Stimulated activated CD8-positive, alpha-beta memory T cell treated with anti-CD3 and anti-CD28 coated beads, Interleukin-15, amount 100 ng/mL, for 4 hours (primary cell): ENCODE measurements at places on chromosomes 1 and 21.

GRCh38 chr1:9253004-9253403, 18.4 kb downstream of the H6PD start:
- no peak for DNase-seq

- no peak for DNase-seq
Observed at GRCh38 chr1:231053493-231054162, 13.6 kb upstream of the FAM89A start.

DNA sequence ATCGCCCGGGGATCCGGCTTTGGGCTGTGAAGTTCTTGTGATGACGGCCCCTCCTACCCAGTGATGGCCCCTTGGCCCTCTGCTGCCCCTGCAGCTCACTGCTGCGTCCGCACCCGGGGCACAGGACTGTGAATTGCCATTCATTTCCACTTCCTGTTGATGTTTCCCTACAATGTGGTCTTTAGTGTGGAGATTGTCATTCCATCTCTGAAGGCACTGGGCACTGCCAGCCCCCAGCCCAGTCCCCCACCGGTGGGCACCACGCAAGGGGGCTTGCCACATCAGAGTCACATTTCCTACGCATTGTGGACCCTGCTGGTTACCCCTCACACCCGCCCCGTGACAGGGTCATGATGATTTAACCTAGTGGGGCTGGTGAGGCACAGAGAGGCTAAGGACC, 2.5 kb upstream of the MX2 start:
- no peak for DNase-seq

DNA sequence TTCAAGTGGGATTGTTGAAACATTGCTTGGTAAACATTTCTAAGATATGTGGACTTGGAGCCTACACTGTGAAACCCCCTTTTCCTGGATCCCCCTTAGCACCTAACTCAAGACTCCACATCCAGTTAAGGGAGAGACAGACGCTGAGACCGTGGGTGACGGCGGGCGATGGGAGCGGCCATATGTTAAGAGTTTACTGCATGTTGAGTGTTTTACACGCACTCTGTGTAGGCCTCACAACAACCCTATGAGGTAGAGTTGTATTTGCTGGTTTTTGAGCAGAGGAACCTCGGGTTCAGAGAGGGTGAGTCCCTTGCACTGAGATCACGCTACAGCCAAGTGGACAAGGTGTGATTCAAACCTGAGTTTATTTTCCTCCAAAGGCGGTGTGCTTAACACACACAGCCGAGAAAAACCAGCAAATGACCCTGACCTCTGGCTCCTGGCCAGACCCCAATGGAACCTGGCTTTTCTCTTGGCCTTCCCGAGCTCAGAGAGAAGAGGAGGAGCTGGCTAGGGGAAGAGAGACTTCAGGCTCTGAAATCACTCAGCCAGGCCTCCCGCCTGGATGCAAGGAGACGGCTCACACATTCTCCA, 46.9 kb upstream of the GOLT1A start:
- DNase-seq = no peak

DNA sequence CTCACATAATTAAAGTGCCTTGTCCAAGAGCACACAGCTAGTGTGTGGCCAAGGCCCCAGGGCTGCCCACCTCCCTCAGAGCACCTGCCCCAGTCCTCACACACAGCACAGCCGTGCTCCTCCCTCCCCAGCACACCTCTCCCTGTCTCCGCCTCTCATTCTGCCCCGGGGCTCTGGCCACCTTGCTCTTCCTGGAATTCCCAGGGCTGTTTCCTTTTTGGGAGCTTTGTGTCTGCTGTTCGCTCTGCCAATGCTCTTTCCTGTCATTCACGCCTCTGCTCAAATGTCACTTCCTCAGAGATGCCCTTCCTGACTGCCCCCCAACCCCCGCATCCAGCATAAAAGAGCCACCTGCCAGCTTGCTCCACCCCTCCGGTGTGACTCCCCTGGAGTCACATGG, 13.3 kb downstream of the SLC6A17 start:
- DNase-seq = no peak

- DNase-seq = no peak
Observed at GRCh38 chr1:107436552-107437241, 295.9 kb downstream of the NTNG1 start.

DNA sequence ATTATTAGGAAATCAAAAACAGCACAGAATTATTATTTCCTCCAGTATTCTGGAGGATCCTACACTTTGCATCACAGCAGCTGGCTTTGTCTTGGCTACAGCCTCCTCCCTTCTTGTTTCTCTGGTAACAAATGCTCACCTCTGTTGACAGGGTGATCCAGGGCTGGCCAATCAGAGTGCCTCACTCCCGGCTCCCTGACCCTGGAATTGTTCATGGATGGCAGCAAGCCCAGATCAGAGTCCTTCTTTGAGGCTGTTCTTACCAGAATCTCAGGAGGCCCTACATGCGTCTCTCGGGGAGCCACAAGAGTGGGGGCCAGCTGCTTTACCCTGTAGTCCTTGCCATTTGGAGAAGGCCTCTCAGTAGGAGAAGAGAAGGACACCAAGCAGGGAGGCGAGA, 48.4 kb upstream of the IGSF5 start:
- DNase-seq = no peak

DNA sequence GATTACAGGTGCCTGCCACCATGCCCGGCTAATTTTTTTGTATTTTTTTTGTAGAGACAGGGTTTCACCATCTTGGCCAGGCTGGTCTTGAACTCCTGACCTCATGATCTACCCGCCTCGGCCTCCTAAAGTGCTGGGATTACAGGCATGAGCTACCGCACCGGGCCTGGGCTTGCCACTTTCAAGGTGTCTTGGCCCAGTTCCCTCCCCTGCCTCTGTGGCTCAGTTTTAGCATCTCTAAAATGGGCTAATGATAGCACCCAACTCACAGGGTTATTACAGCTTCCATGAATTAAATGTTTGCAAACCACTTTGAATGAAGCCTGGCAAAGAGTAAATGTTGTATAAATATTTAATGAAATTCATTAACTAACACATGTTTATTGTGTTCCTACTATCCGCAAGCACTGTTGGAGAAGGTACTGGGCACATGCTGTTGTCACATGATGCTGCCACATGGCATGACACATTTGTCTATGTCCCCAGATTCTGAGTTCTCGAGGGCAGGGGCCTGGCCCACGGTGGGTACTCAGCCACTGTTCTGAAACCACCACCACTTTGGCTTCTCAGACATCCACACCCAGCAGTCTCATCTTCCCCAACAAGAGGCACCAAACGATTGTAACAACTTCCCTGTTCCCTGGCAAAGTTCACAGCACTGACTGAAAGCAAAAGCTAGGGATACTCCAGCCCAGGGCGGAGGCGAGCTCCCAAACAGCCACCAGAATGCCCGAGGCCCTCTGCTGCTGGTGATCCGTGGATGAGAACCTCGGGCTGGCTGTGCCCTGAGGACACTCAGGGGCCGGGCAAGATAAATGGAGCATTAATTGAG, 9.7 kb downstream of the IFFO2 start:
- DNase-seq = no peak

DNA sequence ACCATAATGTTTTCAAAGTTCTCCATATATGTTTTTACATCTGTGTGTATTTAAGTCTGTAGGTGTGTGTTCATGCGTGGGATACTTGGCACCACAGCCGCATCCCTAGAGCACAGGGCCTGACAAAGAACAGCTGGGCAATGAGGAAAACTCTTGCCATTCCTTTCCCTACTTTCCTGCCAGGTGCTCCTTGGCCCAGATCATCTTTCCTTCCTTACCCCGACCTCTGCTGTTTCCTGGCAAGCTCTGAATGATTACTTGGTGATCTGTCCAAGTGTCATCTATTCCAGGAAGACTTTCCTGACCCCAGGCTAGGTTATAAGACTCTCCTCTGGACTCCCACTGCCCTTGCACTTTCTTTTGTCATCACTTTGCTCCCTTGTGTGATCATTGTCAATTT, 123.6 kb downstream of the ELAVL4 start:
- DNase-seq = no peak

DNA sequence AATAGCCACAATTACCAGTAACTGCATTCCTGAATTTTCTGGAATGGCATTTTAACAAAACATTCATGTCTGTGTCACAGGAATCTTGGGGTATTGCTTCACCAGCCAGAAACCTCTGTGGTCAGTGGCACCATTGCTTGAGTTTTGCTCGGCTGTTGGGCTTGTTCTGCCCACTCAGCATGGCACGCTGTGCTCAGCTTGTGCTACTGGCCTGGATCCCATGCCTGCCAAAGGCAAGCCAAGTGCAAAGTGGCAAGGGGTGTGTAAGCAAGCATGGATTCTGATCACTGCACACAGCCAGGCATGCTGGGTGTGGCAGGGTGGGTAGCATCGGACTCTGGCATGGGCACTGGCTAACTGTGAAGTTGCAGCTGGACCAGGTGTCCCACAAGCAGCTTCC, 1150.9 kb downstream of the MRPL39 start:
- no peak for DNase-seq

- DNase-seq = peak; percentile 91
Observed at GRCh38 chr1:24964811-24965570, 34.9 kb upstream of the RUNX3 start.

DNA sequence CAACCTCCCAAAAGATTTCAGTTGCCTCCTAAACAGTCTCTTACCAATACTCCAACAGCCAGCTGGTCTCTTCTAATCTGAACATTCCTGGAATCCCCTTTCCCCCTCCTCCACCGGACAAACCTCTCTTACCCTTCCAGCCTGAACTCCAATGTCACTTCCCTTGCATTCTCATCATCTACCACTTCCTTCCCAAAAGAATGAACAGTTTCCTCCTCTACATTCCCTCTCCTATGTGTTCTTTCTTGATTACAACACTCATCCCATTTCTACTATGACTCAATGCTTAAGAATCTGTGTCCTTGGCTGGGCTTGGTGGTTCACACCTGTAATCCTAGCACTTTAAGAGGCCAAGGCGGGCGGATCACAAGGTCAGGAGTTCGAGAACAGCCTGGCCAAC, 417.1 kb downstream of the SETD4 start:
- no peak for DNase-seq

- DNase-seq = no peak
Observed at GRCh38 chr1:145846201-145846612, 777 bp downstream of the NUDT17 start.

DNA sequence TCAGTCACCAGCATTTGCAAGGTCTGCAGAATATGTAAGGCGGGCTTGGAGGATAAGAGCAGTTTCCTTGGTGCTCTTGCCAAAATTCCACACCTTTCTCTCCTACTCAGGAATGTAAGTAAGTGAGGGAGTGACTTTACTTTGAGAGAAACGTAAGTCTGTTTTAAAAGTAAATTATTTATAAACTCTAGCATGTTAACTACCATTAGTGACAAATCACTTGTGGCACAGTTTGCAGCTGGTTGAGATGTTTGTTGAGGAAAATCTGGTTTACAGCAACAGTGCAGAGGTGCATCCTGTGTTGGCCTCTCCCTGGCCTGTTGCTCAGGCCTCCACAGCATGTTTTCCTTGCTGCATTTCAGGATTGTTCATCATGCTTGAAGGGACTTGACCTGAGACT, 8.5 kb downstream of the CGN start:
- DNase-seq = no peak

GRCh38 chr1:65265296-65265650, 44.1 kb upstream of the DNAJC6 start:
- no peak for DNase-seq

DNA sequence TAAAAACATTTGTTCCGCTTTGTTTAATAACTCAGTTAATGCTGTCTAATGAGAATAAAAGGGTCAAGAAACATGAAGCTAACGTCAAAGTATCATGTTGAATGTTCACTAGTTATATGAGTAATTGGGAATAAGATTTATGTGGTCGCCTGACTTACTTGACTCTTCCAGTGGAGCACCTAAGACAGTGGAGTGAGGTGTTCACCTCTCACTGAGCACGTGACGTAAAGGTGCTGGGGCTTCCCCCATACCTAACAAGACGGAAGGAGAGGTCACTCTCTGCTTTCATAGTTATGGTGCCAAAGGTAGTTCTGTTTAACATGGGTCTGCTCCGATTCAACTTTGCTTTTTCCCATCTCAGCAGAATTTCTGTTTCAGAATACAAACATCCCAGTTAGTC, 686 bp downstream of the KMO start:
- DNase-seq = no peak

DNA sequence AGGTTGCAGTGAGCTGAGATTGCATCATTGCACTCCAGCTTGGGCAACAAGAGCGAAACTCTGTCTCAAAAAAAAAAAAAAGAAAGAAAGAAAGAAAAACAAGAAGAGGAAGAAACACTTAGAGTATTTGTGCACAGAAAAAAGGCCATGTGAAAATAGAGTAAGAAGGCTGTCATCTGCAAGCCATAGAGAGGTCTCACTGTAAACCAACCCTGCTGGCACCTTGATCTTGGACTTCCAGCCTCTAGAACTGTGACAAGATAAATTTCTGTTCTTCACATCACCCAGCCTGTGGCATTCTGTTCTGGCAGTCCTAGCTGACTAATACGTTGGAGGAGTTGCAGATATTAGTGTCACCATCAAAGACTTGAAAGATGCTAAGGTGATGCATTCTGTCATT, 12.1 kb upstream of the ZDHHC18 start:
- no peak for DNase-seq

DNA sequence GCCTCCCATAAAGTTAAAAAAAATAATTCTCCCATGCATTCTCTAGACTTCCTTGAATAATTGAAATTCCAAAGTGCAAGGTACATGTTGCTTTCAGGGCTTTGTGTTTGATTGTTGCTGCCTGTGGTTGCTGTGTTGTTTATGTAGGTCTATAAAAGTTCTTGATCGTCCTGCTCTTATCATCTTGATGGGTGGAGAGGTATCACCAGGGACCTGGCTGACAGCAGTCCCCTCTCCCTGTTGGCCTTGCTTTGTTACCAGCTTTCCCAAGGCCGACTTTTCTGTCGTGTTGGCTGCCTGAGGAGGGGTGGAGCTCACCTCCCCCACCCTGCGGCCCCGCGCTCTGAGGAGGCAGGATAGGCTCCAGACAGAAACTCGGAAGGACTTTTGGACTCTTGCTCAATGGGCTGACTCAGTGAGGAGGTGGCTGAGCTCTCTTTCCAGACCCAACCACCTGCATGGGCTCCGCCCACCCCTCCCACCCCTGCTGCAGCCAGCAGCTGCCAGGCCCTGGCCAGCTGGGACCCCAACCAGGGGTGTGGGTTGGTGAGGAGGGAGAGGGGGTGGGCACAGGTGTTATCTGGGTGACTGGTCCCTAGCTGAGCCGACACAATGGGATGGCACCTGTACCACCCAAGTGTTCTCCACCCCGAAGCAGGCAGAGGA, 2.0 kb downstream of the INAVA start:
- no peak for DNase-seq

DNA sequence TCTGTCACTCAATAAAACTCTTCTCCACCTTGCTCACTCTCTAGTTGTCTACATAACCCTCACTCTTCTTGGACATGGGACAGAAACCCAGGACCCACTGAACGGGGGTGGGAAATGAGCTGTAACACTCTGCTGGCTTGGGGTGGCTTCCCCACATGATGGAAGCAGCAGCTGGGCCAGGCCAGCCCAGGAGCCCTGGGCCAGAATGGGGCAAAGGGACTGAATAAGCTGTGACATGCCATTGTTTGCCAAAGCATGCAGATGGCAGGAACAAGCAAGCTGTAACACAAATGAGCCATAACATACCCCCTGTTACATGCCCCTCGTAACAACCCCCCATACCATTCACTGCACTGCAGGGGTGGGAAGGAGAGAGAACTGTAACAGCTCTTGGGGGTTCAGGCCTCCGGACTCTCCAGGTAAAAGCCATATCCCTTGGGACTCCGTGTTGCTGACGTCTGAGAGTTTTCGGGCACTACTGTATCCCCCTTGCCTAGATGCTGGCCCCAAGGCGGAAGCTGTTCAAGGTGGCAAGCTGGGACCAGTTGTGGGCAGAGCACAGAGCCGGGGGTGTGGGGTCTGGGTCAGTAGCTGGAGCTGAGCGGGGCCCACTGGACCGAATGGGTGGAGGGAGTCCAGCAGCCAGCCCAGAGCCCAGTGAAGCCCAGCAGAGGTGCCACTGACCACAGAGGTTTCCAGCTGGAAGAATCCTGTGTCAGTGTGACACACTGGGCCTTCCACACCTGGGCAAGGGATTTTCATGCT, 56.1 kb upstream of the DMRTB1 start:
- DNase-seq = no peak
